ENCODE measurements at places on chromosomes 5 and 9.
A peak's percentile ranks its signal among the peaks of the same experiment; 100 is the strongest.

- DNase-seq, result peak; percentile 85
These were observed 386.8 kb upstream of the CHD1 start for GRCh38 chr5:99315413-99316183.

- no peak for DNase-seq
These were observed 25.1 kb upstream of the PRDM12 start for GRCh38 chr9:130639124-130639765.

GRCh38 chr5:149581192-149581861 is at the start of gene ARHGEF37:
TSS of gene ARHGEF37 (plus strand) at chr5:149581498. CDS start at chr5:149597770, 16,272 bp downstream.
- peak; percentile 10 for DNase-seq

GRCh38 chr9:35370241-35370640 is 119.7 kb upstream of the RUSC2 start:
- DNase-seq, result no peak

GRCh38 chr9:120841930-120842684 is 615 bp downstream of the PSMD5 start:
- no peak for DNase-seq

DNA sequence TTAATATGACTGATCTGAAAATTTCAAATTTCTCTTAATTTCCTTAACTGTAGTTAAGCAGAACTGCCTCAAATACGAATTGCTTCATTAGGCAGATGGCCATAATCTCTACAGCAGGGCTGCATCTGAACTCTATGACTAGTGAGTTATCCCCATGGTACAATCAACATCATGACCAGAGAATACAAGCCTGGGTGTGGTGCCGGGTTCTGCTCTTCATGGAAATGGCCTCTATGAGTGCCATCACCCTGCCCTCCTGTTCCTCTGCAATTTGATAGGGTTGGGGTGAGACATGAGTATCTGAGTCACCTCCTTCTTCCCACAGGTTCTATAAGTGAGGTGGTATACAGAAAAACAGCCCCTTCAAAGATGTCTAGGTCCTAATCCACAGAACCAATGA is 235.9 kb downstream of the AP3B1 start:
- no peak for DNase-seq

GRCh38 chr5:140560227-140560626 is 3.0 kb upstream of the SRA1 start:
- DNase-seq, result no peak

DNA sequence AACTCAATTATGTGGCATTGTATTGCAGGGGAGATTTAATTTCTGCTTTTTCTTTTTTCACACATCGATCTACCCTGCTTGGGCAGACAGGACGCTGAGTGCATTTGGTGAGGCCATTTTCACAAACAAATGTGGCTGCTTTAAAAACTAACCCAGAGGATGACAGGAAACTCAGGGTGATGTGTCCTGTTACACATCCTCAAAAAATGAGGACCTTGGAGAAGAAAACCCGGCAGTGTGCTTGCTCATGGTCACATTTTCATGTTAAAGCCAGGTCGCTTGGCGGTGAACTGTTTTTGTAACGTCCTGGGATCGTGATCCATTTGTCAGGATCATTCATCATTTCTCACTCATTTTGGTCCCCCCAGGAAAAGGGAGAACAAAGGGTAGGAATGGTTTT is 478.3 kb upstream of the ADAMTS16 start:
- no peak for DNase-seq

- DNase-seq, result no peak
These were observed 90.2 kb upstream of the LHFPL2 start for GRCh38 chr5:78738693-78739300.

DNA sequence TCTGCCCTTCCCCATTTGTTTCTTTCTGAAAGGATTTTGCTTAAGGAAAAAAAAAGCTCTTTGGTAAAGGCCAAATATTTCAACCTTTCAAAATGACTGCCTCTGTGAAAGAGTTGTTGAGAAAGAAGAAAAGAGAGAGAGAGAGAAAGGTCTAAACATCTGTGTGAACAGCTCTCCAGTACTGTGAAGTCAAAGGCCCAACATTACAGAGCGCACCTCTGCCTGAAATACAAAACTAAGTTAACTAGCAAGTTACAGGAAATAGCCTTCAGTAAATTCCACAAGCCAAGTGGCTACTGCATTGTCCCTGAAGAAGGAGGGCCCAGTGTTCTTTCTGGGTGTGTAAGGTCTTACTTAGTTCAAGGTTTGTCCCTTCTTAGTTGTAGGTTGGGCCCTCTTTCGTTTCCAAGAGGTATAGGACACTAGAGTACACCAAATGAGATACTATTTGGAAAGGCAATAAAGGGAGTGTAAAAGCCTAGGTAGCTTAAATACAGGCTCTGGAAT is 104.4 kb downstream of the THBS4 start:
- peak; percentile 15 for DNase-seq

- no peak for DNase-seq
These were observed 38.9 kb downstream of the ACO1 start for GRCh38 chr9:32423371-32423770.

- DNase-seq, result no peak
These were observed 175.0 kb downstream of the AUH start for GRCh38 chr9:91186632-91187108.

- DNase-seq, result no peak
These were observed 8.7 kb downstream of the C1QTNF2 start for GRCh38 chr5:160361624-160362228.

- no peak for DNase-seq
These were observed 1.2 kb upstream of the AJM1 start for GRCh38 chr9:136840877-136841645.

DNA sequence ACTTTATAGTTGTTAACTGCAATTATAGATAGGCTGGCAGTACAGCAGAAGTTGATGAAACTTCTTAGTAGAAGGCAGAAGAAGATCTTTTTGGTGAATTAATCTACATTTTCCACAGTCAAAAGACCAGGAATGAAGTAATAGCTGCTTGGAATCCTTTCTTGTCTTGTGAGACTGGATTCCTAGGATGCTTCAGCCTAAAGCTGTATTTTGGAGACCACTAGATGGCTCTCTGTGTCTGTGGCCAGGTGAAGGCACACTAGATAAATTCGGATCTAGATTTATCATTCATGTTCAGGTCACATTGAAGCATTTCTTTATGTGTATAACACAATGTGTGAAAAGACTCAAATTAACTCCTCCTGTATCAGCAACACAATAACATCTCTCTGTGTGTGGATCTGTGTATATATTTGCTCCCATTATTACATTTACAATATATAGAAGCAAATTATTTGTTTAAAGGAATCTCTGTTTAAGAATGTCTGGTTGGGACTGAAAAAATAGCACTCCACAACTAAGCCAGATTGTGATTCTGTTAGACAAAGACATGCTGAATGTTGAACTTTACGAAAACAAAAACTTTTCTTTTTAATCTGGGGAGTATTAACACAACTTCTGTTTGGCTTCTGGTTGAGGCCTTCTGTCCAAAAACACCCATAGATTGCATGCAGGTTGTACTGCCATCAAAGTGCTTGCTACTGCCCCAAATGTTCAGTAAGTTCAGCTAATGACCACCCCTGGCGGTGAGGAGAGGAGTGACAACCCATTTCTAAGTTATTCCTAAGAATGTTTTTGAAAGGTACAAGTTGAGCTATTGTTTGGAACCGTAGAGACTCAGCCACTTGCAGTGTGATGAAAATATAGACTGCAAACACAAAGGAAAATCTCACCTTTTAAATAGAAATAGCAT is 10.6 kb downstream of the GRIN3A start:
- peak; percentile 30 for DNase-seq

GRCh38 chr5:41275813-41276512 is 62.6 kb upstream of the C6 start:
- DNase-seq, result no peak
